ENCODE measurements at places on chromosomes 5 and 9. TPM values are rescaled to one million over a fixed set of nuclear protein-coding genes. Genes with fewer than 3 reads are reported as not detected.

Gene ABCA1
- 6.7 TPM for total RNA-seq

Gene CTXN3
- not detected for total RNA-seq

Gene IARS1
- total RNA-seq: 124 TPM

Gene PCDHA1
- total RNA-seq: 0.10 TPM

Gene PALM2AKAP2
- total RNA-seq: 0.36 TPM

Gene SMIM33
- not detected for total RNA-seq

Gene CD180
- not detected for total RNA-seq

Gene DMRT2
- not detected for total RNA-seq

Gene AOPEP
- total RNA-seq: 220 TPM

Gene ARHGAP26
- 10.0 TPM for total RNA-seq

Gene CCL28
- total RNA-seq: 0.31 TPM

All from A549 treated with DMSO at 1 μM for 4 hours (cell line).